Epithelial cell of esophagus (primary cell): ENCODE measurements at places on chromosomes 6 and 20.

DNA sequence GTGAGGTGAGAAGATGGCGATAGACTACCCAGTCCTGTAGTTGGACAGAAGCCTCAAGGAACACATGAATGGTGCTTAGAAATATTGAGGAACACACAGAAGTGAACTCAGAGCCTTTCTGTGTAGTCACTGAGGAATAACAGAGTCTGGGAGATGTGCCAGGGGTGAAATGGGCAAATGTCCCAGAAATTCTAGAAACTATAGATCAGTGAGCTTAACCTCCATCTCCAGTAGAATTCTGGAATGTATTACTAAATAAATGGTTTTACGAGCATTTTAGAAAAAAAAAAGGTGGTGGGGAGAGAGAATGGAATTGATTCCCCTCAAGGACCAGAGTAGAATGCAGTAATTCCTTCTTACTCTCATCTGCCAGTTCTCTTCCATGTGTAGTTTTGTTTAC is 380.0 kb downstream of the LMBRD1 start:
- no peak for DNase-seq

DNA sequence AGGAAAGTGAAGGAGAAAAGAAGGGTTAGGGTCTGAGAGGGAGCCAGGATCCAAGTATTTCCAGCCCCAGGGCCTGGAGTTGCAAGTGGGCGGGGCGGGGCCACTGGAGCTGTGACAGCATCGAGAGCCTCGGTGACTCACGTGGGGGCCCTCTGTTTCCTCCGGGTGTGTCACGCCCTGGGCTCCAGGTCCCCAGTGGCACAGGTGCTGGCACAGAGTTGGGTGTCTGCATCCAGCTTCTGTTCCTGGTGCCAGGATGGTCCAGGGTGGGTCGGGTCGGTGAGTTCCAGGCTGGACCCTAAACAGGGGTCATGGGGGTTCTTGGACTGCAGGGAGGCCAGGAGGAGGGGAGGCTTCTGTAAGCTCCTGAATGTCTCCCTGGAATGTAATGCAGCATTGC is 16.7 kb downstream of the RAET1L start:
- DNase-seq = peak; percentile 60

GRCh38 chr6:2205396-2205795 is 40.0 kb downstream of the GMDS start:
- no peak for DNase-seq

- no peak for DNase-seq
These were observed 40.3 kb downstream of the FYN start for GRCh38 chr6:111832833-111833418.

DNA sequence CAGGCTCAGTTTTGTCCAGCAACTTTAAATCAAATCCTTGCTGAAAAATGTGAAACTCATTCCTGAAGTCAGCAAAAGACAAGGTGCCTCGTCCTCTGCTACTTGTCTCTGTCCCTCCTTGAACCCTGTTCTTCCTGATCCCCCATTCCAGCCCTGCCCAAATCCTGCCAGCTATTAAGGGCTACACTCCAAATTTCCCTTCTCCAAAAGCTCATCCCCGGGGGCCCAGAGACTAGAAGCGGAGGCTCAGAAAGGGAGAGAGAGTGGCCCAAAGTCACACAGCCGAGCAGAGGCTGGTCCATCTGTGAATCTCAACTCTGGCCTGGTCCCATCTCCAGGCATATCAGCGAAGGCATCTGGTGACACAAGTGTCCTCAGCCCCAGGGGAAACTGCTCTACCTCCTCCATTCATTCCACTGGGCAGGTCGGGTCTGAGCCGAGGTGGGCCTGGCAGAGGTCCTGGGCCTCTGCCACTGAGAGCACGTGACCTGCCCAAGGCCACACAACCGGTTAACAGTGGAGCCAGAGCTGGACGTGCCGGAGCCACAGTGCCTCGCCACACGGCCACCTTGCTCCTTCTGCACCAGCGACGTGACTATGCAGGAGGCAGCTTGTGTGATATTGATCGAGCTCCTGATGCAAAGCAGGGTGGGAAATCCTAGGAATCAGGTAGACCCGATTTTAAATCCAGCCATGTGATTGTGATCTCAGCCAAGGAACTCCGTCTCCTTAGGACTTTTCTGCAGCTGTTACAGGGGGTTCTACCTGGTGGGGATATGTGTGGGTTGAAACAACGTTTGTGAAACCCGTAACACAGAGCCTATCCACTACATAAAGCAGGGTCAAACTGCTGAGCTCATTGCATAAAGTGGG is 28.6 kb downstream of the NOL4L start:
- DNase-seq = no peak

DNA sequence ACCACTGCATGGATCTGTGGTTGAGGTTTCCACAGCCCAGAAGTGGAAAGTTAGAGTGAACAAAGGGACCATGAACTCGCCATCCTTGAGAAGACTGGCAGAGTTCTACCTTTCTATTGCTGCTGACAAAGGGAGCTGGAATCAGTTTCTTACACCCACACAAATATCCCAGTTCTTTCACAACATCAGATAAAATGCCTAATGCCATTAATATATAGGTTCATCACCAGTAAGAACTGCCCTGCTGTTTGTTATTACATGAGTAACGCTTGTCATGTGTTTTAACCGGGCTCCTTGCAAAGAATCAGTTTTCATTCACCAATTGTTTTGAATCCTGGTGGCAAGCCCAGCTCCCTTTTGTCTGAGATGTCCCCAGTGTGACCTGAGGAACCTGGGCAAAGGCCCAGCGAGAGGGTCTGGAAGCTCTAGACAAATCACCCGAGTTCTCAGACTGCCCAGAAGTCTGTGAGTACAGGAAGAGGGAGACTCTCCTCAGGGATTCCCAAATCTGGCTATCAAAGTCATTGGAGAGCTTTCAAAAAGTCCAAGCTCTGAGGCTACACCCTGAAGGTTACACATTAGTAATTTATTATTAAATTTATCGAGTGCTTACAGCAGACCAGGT is 7.5 kb upstream of the CD164 start:
- peak; percentile 61 for DNase-seq

GRCh38 chr20:59744756-59745155 is 140.4 kb downstream of the PHACTR3 start:
- no peak for DNase-seq

- DNase-seq = peak; percentile 96
These were observed 2.1 kb upstream of the MRGBP start for GRCh38 chr20:62794007-62794724.

- no peak for DNase-seq
These were observed 99.4 kb downstream of the MYB start for GRCh38 chr6:135280375-135281136.

GRCh38 chr20:5510446-5510845 is 193.7 kb upstream of the PROKR2 start:
- DNase-seq = peak; percentile 22

GRCh38 chr6:89729818-89730217 is 89.8 kb downstream of the MDN1 start:
- DNase-seq = no peak

GRCh38 chr6:169164986-169165385 is 88.7 kb downstream of the THBS2 start:
- no peak for DNase-seq

- DNase-seq = no peak
These were observed 179.1 kb upstream of the SCGN start for GRCh38 chr6:25472906-25473305.

- DNase-seq = no peak
These were observed 37.0 kb downstream of the NFATC2 start for GRCh38 chr20:51505566-51505965.

- no peak for DNase-seq
These were observed 410.9 kb downstream of the UTRN start for GRCh38 chr6:144695858-144696533.

GRCh38 chr6:52403627-52404026 is 16.5 kb upstream of the EFHC1 start:
- DNase-seq = peak; percentile 57

DNA sequence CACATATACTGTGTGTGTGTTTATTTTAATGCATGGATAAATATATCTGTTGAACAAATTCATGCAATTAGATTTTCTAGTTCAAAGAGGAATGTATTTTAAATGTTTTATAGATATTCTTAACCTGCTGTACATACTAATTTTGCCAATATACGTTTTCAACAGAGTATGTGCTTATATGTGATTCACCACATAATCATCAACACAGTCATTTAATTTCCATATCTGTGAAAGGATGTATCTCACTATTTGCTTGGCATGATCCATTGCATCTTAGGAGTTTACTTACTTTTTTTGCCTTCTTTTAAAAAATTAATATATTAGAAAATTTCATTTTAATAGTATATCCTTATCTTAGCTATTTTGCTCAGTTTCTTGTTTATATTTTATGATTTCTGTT is 902.3 kb upstream of the CITED2 start:
- peak; percentile 55 for DNase-seq

DNA sequence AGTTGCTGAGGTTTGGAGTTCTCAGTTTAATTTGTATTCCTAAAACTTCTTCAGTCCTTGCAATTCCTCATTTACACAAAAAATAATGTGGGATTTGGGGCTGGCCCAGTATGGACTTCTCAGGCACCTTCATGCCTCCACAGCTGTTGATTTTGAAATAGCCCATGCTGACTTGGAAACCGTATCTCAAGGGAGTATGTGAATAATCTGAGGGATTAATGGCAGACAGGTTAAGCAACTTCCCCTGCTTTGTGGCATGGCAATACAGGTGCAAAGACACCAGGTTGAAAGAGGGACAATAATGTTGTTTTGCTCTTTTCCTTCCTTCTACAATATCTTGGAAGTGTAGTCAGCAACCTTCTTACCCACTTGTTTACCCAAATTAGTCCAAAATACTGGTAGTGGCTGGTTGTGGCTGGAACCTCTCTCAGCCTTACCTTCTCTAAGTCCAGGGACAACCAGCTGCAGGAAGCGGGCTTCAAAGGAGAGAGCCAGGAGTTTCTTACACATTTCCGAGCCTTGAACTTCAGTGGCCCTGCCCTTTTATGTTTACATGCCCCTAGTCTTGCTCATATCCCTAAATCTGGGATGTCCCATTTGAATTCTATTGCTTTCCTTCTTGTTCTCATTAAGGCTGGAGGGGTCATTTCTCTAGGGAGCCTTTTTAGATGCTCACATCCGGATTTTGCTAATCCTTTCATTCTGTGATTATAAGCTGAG is 44.1 kb upstream of the ADGRF1 start:
- peak; percentile 50 for DNase-seq

DNA sequence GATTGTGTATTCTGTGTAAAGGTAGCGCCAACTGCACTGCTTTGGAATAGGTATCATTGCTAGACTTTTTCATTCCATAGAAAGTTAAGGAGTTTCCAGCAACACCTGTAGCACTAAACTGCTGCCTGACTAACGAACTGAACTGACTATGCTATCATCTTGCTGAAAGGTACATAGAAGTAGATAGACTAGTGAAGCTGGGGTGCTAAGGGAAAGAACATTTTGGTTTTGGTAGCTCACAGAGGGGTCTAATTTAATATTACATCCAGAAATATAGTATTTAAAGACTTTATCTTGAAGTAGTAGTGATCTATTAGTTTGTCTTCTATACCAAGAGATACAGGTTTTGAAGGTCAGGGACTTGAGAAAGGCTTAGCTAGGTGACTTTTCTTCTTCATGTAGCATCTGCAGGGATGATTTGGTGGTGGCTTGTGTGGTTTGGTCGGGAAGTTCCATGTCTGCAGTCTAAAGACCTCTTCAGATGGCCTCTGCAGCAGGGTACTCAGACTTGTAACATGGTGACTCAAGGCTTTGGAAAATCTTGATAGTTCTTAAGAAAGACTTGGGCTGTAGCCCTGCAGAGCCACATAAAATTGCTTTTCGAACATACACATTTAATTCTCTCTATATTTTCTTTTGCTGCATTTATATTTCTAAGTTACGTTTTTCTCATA is 10.2 kb downstream of the SENP6 start:
- no peak for DNase-seq

DNA sequence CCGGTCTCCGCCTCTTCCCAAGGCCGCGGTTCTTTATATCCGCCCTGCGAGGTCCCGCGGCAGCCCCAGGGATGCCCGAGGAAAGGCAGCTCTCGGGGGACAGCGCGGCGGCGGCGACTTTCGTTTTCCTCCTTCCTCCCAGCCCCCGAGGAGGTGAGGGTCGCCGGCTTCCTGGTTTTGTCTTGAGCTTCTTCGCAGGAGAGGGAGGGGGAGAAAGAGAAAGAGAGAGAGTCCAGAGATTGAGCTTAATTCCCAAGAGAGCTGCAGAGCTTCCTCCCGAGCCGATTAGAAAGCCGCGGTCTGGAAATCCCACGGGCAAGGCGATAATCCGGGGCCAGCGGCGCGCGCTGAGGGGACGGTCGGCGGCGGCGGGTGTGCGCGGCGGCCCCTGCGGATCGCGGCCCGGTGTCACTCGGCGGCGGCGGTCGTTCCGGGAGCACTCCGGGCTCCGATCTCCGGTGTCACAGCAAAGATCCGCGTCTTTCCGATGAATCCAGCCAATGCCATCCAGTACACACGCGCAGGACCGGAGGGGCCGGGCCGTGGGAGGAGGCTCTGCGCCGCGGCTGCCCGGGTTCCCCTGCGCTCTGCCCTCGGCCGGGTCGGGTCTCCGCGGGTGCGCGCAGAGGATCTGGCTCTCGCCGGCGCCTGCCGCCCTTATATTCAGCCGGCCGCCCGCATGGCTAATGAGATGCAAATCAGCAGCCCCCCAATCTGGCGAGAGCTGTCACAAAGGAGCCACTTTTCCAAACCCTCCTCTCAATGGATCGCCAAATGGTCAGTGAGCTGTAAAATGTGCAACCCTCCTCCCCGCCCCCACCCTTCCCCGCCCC is at the start of gene DLL1:
DLL1 (minus strand) TSS at position 783 of the 833 bp plus-strand sequence. CDS start 939 bp downstream, outside the sequence.
- peak; percentile 57 for DNase-seq

GRCh38 chr6:34992376-34992775 is 103.3 kb downstream of the ANKS1A start:
- DNase-seq = peak; percentile 94

- no peak for DNase-seq
These were observed 43.3 kb downstream of the GTF2H5 start for GRCh38 chr6:158211273-158212055.

GRCh38 chr20:10475225-10475624 is 40.1 kb downstream of the SLX4IP start:
- DNase-seq = no peak

GRCh38 chr6:2915150-2915549 is 12.0 kb upstream of the SERPINB9 start:
- DNase-seq = no peak

- DNase-seq = no peak
These were observed 35.1 kb downstream of the NT5E start for GRCh38 chr6:85484948-85485347.

DNA sequence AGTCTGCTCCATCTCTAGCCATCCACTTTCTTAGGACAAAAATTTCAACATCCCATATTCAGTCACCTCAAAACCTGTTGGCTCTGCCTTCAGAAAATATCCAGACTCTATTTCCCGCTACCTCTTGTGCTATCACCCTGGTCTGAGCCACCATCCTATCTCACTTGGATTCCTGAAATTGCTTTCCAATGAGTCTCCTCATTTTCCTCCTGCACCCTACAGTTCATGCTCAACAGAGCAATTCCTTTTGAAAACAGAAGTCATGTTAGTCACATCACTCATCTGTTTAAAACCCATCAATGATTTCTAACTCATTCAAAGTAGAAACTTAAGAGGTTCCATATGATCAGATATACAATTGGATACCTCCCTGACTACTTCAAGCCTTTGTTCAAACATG is 229.9 kb downstream of the ADGRG6 start:
- DNase-seq = no peak

- DNase-seq = no peak
These were observed 56.5 kb downstream of the ERMARD start for GRCh38 chr6:169807699-169808607.

- no peak for DNase-seq
These were observed 288.2 kb downstream of the CENPW start for GRCh38 chr6:126628125-126628524.
